ENCODE measurements at places on chromosomes 16 and 17.

DNA sequence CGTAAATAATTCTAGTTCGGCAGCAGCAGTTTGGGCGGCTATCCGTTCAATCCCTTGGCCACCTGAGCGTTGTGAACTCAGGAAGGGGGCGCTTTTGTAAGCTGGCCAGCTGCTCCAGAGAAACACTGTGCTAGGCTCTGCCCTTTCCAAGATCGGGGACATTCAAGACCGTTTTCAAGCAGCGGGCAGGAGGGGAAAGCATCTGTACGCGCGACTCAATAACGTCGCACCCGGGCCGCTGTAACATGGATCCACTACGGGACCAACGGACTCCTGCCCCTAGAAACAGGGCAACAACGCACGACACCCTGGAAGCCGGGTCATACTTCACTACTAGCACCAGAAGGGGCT is 463 bp downstream of the TOP2A start:
- peak; percentile 32 for DNase-seq

DNA sequence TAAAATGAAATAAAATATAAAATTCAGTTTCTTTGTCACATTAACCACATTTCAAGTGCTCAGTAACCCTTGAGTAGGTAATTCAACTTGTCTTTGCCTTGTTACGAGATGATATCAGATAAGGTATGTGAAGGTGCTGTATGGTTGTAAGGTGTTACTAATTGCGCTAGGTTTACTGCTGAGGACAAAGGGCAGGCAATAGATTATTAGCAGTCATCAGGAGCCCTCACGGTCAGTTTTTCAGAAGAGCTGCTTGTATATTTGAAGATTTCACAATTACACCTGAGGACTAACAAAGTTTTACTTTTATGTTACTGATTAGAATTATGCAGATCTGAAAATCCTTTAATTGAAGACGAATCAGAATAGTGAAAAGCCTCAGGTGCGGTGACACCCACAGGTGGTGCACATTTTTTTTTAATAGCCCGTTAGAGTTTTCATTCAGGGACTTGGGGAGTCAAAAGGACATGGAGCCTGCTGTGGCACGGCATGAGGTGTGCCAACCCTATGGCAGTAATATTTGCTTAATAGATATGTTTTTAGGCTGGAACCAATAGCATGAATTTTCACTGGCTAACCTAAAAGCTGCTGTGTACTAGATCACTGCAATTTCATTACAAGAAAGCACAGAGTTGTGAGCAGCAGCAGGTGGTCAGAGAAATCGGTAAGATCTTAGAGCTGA is 16.4 kb downstream of the NDEL1 start:
- no peak for DNase-seq

- no peak for DNase-seq
These were observed 13.4 kb upstream of the CD300A start for GRCh38 chr17:74452841-74453661.

GRCh38 chr17:39617446-39618245 is 9.1 kb upstream of the PPP1R1B start:
- peak; percentile 69 for DNase-seq

- no peak for DNase-seq
These were observed 26.1 kb downstream of the GLG1 start for GRCh38 chr16:74580833-74581232.

DNA sequence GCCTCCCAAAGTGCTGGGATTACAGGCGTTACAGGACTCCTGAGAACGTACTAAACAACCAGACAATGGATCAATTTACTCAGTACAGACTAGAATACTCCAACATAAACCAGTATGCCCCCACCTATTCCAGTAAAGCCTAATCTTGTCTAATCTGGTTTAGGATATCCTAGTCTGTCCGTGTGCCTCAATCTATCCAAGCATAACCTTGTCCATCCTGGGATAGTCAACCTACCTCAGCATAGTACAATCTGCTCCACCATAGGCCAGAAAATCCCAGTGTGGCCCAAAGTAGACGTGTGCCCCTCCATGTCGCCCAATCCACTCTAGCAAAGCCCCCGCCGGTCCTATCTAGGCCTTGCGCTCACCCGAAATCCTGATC is 625 bp downstream of the DVL2 start:
- DNase-seq: no peak

GRCh38 chr16:21302898-21303528 is 24.9 kb upstream of the CRYM start:
- no peak for DNase-seq

GRCh38 chr16:7849841-7850240 is 517.2 kb downstream of the RBFOX1 start:
- DNase-seq: no peak

- peak; percentile 93 for DNase-seq
These were observed 26.4 kb downstream of the USP10 start for GRCh38 chr16:84726079-84726668.

- DNase-seq: no peak
These were observed 3.8 kb upstream of the LIMD2 start for GRCh38 chr17:63703556-63704258.

DNA sequence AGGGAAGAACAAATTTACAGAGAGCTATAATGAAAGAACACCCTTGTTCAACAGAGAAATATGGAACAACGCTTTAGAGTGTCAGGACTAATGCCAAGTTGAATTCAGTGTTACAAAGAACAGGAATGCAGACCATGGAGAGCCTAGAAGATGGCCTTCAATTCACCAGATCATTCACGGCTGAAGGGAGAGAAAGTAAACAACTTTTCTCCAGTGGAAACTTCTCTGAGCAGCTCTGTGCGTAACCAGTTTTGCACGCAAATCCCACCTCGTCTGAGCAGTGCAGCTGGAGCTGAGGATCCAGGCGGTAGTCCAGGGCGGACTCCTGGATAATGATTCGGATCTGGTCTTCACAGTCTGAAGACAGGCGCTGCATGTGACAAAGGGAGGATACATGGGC is 40.5 kb upstream of the CLEC18B start:
- DNase-seq: no peak

DNA sequence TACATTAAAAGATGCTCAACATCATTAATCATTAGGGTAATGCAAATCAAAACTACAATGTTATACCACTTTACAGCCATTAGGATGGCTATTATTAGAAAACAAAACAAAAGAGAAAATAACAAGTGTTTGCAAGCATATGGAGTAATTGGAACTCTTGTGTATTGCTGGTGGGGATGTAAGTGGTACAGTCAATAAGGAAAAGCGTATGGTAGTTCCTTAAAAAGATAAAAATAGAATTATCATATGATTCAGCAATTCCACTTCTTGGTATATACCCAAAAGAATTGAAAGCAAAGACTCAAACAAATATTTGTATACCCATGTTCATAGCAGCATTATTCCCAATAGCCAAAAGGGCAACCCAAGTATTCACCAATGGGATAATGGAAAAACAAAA is 1.4 kb upstream of the CAPNS2 start:
- no peak for DNase-seq

DNA sequence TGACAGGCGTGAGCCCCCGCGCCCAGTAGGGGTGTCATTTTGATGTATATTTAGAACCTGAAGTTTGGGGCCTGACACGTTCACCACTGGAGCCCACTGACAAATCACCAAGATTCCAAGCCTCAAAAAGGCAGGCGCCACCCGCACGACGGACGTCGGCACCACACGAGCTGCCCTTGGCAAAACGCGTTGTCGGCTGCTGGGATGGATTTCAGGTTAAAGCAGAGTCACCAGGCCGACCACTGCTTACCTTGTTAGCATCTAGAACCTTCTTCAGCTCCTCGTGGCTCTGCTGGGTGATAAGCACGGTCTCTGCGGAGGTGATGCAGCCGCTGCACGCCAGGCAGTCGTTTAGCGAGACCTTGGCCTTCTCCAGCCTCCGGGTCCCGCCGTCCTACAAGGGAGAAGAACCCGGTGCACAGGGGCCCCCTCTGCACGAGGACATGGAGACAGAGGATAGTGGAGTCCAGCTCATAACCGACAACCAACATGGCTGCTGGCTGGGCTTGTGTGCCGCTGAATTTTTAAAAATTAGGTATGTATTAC is 3.8 kb downstream of the CIAO3 start:
- DNase-seq: no peak

DNA sequence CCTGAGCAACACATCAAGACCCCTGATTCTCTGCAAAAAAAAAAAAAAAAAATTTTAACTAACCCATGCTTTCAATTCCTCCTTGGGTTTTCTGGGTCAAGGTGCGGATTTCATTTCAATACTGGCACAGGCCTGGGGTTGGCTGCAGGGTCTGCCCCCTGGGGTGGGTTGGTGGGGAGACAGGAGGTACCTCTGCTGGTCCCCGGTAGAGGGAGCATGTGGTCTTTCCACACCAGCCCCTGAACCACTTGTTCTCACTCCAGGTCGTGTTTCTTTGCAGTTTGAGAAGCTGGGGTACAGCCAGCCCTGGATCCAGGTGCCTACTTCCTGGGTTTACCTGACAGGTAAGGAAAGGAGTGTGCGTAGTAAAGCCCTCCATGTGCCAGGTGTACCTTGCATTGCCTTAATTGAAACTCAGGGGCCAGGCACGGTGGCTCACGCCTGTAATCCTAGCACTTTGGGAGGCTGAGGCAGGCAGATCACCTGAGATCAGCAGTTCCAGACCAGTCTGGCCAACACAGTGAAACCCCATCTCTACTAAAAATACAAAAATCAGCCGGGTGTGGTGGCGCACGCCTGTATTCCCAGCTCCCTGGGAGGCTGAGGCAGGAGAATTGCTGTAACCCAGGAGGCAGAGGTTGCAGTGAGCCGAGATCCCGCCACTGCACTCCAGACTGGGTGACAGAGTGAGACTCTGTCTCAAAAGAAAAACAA is 21.8 kb downstream of the SDR42E2 start:
- DNase-seq: peak; percentile 40

DNA sequence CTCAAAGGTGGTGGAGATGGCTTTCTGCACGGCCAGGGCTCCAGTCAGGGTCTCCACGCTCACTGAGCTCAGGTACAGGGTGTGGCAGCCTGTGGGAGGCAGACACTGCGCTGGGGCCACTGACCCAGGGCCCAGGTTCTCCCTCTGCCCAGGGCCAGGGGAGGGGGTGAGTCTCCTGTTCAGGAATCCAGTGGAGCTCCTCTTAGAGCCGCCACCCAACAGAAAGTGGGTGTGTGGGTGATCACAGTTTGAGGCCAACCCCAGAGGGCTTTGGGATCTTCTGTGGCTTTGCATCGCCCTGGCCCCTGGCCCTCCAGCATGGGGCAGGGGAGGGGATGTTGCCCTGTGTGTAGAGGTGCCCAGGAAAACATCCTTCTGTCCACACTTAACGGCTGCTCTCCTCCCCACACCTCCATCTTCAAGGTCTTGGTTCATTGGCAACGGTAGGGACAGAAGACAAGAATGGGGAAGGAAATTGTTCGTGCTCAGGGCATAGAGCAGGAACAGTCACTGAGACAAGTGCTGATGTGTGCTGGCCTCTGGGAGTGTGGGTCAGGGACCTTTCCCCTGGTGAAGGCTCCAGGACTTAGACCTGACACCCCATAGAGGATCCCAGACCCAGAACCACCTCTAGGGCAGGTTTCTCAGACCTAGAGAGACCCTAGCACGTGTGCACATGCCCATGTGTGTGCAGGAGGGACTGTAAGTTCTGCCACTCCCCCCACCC is 21.5 kb downstream of the TNS4 start:
- no peak for DNase-seq

DNA sequence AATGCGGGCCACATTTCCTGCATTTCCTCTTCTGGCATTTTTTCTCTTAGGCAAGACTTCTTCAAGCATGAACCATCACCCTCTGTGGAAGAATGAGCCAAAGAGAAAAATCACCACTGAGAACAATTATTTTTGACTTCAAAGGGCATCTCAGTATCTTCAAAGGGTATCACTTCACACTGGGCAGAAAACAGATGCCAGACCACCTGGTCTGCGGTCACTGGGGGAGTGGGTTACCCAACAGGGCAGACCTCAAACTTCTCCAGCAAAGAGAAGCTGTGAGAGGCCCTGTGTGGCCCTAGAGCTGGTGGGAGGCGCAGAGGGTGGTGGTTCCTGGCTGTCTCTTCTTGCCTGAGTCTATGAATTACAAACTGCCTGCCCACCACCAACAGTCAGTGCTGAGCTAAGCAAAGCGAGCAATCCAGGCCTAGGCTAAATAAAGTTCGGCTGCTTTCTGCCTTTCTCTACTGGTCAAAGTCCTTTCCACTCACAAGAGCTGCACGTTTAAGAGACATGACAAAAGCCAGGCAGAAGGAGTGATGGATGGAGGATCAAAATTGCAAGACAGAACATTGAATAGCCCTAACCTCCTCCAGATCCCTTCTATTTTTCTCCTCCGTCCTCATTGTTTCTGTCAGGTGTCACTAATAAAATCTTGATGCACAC is 602.7 kb upstream of the CDH5 start:
- DNase-seq: no peak

- DNase-seq: no peak
These were observed 78.7 kb downstream of the LITAF start for GRCh38 chr16:11507991-11508390.

GRCh38 chr17:82947051-82947991 is 107.5 kb upstream of the ZNF750 start:
- DNase-seq: no peak

GRCh38 chr16:46775214-46775613 is 27.1 kb upstream of the MYLK3 start:
- no peak for DNase-seq

DNA sequence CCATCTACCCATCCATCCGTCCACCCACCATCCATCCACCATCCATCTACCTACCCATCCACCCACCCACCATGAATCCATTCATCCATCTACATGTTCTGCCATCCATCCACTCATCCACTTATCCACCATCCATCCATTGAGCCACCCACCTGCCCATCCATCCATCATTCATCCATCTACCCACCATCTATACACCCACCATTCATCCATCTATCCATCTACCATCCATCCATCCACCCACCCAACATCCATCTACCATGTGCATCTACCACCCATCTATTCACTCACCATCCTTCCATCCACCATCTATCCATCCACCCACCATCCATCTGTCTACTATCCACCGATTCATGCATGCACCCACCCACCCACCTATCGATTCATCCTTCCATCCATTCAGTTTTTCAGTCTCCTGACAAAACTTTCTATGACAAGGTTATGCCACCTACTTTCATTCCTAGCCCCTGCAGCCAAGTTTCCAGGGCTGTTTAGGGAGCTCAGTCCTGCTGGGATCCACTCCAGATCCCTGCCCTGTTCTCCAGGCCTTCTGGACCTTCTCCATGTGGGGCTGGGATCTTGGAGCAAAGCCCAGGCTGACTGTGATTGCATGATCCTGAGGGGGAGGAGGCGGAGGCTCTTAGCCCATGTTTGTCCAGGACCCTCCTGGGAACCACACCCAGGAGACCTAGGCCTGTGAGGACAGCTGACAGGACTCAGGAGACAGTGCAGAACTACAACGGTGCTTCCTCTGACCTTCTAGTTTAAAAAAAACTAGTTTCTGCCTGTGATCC is 27.4 kb downstream of the BCO1 start:
- DNase-seq: no peak

- no peak for DNase-seq
These were observed 5.2 kb downstream of the RND2 start for GRCh38 chr17:43030137-43030767.

- DNase-seq: no peak
These were observed 50.8 kb upstream of the MYH10 start for GRCh38 chr17:8681170-8681949.

DNA sequence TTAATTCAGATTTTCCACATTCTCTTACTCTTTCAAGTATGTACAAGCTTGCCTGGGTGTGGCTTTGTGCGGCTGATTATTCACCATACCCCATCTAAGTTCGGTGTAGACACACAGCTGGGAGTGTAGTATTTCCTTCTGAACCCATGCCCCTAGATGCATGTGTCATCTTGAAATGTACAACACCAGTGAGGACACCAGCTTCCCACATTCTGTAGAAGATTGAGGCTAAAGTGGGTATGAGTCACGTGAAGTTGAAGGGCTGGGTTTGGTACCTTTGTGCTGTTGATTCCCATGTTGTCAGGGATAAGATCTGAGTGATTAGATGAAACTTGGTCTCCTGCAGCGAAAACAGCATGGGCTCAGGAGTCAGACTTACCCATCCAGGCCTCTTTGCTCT is 14.6 kb upstream of the DHX8 start:
- DNase-seq: no peak
